Esophagus muscularis mucosa (tissue), 4 donors: ENCODE measurements at places on chromosomes 3 and 15.
A peak's percentile ranks its signal among the peaks of the same experiment; 100 is the strongest.

GRCh38 chr15:44081026-44082013, 113.8 kb downstream of the FRMD5 start:
- DNase-seq = no peak

DNA sequence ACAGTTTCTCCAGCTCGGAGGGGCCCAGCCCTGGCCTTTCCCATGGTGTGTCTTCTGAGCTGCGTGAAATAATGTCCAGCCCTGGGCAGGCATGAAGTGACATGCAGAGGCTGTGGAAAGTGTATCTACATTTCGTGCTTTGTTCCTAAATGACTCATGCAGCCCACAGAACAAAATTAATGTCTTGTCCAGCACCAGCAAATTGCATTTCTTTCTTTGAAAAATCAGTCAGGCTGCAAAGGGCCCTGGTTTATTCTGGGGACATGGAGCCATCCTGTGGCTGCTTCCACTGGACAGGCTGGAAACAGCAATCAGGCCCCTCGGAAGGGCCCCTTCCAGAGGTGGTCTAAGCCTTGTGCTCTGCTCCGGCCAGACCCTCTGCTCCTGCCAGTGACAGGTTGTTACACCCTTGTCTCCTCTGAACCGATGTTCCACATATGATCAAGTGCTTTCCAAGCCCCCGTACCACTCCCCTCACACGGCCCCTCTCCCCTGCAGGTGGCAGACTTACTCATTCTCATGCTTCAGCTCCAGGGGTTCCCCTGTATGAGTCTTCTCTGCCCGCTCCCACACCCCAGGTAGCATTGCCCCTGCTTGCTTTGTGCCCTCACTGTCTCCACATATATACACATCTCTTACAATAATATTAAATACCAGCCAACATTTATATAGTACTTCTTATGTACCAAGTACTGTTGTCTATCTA, 33.7 kb downstream of the CRYGS start:
- no peak for DNase-seq

DNA sequence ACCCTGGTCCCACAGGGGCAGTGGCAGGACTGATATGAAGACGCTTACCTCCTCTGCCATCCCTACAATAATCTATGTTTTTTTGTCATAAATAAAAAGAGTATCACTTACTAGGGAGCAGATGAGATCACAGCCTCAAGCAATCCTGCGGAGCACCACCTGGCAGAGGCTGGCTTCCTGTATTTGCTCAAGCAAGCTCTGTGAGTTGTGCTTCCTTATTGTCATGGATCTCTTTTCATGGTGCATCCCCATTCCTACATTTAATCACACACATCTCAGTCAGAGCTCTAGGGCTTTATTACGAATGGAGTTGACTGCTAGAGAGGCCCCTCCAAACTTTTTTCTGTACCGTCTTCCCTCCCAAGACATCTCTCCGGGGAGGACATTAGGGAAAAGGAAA, 186.0 kb downstream of the UBE2E2 start:
- DNase-seq = no peak

GRCh38 chr3:120678984-120679383, 3.1 kb downstream of the HGD start:
- no peak for DNase-seq

- no peak for DNase-seq
Measured at GRCh38 chr3:101383156-101383575, 62.8 kb upstream of the IMPG2 start.

- no peak for DNase-seq
Measured at GRCh38 chr3:113286524-113286923, 75.2 kb downstream of the BOC start.

- no peak for DNase-seq
Measured at GRCh38 chr3:162354356-162354755, 857.7 kb downstream of the OTOL1 start.

GRCh38 chr3:128549283-128550112, 56.5 kb upstream of the GATA2 start:
- DNase-seq = peak; percentile 53

DNA sequence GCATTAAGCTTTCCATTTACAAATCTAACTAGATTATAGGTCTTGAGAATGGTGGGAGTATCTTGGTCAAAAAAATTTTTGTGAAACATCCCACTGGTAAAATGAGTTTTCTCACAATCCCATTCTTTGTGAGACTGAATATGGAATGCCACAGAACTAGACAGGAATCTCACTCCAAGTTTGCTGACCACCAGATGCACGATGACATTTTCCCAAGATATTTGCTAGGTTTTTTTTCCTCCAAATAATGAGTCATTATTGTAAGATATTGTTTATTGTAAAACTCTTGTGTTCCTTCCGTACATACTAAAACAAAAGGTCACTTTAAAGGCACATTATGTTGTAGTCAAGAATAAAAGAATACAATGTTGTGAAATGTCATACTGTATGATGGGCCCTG, 53.9 kb downstream of the COPS2 start:
- DNase-seq = no peak

DNA sequence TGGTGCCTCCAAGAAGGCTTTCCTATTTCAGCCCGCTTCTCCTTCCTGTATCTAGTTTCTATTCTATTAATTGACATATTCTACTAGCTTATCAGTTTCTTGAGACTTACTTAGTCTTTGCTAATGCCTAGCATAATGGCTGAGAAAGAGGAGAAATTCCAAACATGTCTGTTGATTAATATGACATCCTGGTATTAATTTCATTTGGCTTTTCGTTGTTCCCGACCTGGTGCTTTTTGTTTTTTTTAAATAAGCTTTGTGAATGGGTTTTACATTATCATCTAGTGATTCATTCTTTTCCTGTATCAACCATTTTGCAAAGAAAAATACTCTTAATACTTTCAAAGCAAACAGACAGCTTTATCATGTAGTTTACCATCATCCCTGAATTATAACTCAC, 13.1 kb downstream of the WDR53 start:
- DNase-seq = no peak
